ENCODE measurements at places on chromosomes 7 and 10.

DNA sequence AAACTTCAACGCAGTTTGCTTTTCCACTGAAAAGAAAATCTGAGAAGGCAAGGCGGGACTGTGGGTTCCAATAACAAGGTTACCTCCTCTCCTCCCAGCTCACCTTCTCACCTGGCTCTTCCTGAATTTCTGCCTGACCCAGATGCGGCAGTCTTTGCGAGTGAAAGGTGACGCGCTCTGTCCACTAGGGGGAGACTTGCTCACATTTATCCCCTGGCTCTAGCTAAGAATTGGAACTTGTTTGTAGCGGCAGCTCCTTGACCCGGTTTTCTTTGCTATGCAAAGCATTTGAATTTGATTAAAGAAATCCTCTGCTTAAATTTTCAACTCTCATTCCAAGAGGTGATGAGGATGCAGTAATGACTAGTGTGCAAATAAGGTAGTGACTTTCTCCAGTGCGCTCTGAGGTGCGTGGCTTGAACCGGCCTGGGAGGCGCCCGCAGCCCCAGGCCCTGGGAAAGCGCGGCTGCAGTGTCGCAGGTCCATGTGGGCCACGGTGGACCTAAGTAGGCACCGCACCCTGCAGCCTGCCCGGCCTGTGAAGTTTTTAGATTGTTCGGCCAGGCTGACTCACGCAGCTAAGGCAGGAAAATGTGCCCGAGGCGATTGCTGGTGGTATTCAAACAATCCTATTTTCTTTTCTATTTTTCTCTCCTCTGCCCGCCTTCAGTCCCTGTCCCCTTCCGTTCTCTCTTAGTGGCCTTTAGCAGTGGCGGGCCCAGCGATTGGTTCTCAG, 336.9 kb upstream of the NPSR1 start:
- DNase-seq: no peak

GRCh38 chr7:97373736-97374135, 256.2 kb downstream of the SDHAF3 start:
- DNase-seq: no peak

DNA sequence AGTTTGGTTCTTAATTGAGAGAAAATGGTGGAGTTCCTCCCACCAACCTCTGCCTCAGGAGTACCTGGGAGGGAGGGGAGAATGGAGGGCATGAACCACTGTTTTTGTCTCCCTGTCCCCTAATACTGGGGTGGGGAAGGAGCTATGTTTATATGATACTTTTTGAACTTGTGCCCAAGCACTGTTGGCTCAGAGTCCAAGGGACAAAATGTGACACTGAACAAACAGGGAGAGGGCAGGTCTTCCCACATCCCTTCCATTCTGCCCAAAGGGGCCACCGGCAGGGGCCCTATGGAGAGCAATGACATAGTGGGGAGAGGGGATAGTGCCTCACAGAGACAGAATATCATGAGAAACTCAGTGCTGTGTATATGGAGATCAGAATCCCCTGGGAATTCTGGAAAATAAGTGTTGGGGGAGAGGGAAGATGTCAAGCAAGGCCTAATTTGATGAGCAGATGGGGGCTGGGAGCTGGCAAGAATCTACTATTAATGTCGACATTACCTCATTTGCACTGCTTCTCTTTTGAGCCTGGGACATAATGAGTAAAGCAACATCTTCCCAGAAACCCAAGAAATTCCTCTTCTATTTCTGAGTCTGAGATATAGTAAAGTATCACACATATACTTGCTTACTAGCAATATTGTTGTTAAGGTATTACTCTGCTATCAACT, 180.6 kb downstream of the CYP26A1 start:
- DNase-seq: no peak

DNA sequence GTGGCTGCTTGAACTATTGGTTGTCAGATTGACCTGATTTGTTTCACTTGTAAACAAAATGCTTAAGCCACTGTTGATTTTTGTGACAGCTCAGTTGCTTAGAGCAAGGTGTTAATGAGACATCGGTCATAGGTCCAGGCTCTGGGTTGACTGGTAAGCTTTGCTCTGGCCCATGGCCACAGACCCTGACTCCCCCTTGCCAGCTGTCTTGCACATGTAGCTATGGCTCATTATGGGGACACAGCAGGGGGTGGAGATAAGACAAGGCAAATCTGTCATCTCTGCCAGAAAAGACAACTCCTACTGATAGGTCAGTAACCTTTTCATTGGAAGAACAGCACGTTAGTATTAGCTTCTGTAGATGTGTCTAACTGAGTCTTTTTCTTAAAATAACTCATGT, 95.3 kb downstream of the KAT6B start:
- DNase-seq: no peak

DNA sequence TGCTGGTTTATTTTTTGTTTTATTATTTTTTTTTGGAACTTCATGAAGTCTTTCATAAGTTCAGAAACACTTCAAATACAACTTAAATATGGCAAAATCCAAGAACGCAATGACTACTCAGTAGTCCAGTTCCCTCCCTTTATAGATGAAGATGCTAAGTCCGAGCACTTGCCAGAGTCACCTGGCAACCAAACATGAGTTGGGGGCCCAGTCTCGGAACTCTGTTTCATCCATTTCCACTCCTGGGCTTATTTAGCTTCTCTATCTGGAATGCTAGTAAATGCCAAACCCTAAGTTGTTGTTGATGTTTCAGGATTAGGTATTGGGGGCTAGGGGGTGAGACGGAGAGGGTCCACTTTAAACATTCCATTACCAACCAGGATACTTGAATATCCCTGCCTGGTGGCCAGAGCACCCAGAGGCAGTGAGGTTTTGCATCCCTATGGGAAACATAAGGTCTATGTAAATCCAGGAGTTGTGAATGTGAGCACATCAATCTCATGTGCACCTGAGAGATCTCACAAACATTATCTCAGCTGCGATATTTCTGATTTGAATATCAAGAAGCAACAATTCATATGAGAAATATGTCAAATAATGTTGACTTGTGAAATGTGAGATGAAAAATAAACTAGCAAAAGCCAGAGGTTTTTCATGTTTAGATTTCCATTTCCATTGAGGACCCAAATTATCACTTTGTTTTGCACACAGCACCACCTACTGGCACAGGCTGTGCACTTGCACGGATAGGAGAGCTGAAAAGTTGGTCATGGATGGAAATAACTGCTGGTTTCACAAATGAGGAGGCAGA, 129.3 kb downstream of the PKD1L1 start:
- no peak for DNase-seq

GRCh38 chr7:106345421-106346166, 60.8 kb upstream of the NAMPT start:
- DNase-seq: no peak

DNA sequence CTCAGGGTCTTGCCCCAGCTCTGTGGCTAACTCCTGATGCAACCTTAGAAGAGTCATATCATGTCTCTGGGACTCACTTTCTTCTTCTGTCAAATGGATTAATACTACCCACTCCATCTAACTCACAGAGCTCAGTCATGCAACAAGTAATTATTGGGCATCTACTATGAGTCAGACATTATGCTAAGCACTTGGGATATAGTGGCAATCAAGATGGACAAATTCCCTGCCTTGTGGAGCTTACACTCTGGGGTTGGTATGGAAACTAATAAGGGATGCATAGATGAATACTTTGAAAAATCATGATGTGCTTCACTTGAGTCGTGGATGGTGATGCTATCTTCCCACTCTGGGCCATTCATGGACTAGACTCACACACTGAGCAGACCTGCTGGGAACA, 88.9 kb downstream of the KCNMA1 start:
- no peak for DNase-seq

- no peak for DNase-seq
These were observed 291.2 kb upstream of the AOAH start for GRCh38 chr7:37015353-37016034.

GRCh38 chr10:124239134-124239533, 145.7 kb upstream of the CHST15 start:
- no peak for DNase-seq
